ENCODE measurements at places on chromosomes 2 and 18.

- peak; percentile 5 for DNase-seq
Measured at GRCh38 chr18:49206717-49207116, 253.7 kb downstream of the DYM start.

DNA sequence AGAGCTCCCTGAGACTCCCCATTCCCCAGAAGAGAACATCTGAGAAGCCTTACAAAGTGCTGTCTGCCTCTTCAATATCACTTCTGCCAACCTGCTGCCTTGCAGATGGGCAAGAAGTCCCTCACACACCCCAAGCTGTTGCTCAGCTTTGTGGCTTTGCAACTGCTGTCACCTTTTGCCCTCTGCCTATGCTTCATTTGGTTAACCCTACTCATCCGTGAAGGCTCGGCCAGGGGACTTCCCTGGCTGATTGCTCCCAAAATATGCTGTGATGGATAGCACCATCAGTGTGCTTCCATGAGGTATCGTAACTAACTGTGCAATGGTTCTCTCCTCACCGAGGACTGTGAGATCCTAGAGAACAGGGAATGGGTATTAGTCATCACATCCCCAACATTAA lies 88.9 kb upstream of the CYP1B1 start:
- DNase-seq: no peak

GRCh38 chr2:168244318-168244717 lies 3.1 kb downstream of the STK39 start:
- no peak for DNase-seq

DNA sequence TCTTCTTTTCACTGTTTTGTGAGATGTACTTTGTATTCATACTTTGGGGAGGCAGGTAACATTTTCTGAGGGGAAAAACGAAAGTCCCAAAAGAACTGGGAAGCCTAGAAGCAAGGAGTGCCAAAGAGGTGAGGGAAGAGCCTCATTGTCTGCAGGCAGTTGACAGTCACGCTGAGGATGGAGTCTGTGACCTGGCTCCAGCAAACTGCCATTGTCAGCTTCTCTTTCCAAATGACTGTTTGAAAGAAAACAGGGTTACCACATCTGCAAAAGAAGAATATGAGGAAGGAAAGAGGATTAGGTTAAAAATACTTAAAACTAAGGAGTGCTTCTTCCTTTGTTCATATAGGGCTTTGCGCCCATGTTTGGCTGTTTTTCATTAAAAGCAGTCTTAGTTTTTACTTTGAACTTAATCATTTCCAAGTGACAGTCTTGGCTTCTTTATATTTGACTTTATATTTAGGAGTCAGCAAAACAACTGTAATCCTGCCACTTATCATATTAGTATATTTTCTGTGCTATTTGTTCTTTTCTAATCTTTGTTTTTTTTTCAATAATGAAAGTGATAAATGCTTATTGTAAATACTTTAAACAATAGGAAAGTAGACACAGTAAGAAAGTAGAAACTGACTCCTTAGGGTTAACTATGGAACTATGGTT lies 35.0 kb downstream of the CERS6 start:
- peak; percentile 65 for DNase-seq

DNA sequence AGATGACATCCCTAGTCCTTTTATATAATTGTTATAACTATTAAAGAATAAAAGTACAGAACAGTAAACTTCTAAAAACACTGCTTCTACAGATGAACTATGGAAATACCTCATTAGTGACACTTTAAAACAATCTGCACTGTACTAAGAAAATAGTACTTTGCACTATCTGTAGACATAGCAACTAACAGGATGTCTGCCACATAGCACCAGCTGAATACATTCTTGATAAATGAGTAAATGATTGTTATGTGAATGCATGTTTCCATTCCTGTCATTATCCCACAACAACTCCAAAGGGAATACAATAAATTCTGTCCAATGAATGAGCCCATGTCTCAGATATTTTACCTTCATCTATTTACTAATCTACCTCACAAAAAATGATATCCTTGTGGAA lies 115.3 kb upstream of the SLC35G4 start:
- no peak for DNase-seq

DNA sequence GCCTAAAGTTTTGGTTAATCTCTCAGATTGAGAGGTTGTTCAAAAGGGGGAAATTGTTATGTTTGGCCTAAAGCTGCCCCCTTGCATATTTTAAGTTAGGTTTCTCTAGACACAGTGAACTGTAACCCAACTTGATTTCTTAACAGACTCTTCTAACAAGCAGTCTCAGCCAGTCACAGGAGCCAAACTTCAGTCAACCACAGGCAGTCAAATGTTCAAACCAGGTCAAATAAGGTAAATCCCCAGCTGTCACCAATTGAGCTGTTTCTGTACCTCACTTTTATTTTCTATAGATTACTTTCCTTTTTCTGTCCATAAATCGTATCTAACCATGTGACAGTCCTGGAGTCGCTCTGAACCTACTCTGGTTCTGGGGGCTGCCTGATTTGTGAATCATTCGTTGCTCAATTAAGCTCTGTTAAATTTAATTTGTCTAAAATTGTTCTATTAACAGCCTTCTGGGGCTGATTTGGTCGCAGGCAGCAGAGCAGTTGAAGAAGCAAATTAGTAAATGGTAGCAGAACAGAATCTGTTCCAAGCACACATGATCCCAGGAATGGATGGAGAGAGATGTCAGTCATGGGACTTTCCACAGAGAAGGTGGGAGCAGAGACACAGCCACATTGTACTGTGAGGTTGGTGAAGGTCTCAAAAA lies 16.4 kb upstream of the NFU1 start:
- DNase-seq: no peak

DNA sequence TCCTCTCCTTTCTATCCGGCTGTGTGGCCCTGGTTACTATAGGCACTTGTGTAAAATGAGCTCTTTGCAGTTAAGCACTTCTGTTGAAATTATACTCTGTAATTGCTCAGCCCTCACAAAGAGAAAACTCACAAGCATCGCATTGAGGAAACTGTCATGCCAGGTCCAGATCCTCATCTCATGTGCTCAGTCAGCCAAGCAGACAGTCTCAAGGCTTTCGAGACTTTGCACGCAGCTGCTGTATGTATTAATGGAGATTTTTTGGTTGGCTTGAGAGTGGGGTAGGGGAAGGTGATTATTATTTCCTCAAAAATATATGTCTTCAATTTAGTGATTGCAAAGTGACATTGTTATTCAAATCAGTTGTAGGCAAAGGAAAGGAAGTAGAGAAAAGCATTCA lies 33.0 kb upstream of the PHLPP1 start:
- DNase-seq: no peak

DNA sequence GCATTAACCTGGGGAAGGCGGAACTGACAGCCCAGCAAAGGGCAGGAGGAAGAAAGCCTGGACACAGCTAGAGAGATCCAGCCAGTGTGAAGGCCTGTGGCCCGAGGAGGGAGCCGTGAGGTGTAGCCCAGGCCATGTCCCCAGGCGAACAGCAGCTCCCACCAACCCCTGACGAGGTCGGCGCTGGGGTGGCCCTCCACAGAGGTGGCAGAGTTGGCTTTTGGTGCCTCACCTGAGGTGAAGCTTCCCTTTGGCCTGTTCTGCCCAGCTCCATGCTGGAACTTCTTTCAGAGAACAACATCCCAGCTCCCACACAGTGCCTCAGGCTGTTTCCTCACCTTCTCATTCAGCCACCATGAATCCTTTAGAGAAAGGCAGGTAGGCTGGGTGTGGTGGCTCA lies 13.3 kb downstream of the TMEM177 start:
- no peak for DNase-seq

DNA sequence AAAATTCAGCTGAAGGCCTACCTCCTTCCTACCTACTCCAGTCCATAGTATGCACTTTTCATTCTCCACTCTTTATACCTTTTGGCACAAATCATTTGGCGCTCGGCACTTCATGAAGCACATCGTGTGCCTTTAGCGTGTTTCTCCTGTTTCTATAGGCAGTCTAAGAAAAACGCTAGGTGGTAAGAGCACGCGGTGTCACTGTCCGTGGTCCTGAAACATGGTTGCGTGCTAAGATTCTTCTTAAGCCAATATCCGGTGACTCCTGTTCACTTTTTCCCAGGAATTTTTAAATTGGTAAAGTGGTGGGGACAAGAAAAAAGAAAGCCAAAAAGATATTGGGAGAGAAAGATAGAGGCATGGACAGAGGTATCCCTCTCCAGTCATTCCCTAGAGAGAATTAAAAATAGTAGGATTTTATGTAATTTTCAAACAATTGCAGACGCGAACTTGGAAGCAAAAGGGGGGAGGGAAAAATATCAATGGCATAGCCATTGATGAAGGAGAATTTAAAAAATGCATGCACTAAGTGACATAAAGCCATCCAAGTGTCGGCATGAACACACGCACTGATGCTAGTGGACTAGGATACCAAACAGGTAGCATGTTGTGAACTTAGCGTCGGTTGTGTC lies 1.4 kb upstream of the CTNNA2 start:
- DNase-seq: peak; percentile 64

DNA sequence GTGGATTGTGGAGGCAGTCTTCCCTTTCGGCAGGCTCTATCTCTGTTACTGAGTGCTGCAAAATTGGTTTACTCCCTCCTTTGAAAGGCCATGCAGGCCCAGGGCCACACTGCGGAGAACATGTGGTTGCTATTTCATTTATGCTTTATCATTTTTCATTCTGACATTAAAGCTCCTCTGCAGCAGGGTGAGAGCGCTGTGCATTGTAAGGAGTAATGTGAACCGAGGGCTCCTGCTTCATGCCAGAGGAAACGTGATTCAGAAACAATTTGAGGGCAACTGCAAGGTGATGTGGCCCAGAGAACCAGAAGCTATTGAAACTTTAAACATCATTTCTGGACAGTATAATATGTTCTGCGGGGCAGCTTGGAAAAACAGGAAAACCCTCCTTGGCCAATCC lies 341.6 kb upstream of the NT5C1B start:
- no peak for DNase-seq

GRCh38 chr2:43724728-43725526 lies 48.7 kb upstream of the C1GALT1C1L start:
- DNase-seq: no peak

DNA sequence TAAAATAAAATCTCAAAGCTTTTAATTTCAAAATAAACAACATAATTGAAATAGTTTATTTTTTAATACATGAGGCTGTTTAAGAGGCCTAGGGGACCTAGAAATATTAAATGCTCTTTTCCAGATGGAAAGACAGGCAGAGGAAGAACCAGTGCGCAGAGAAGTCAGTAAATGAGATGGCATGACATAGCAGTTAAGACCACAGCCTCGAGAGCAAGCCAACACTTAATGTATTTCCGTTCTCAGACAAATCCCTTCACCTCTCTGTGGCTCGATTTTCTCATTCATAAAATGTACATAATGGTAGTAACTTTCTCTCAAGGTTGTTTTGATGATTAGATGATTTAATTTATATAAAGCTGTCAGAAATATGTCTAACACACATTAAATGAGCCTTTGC lies 405.1 kb upstream of the CWC22 start:
- no peak for DNase-seq

- DNase-seq: no peak
Measured at GRCh38 chr2:196000551-196000950, 68.1 kb downstream of the DNAH7 start.

GRCh38 chr2:218710334-218710686 lies 325 bp upstream of the TTLL4 start:
- DNase-seq: no peak

DNA sequence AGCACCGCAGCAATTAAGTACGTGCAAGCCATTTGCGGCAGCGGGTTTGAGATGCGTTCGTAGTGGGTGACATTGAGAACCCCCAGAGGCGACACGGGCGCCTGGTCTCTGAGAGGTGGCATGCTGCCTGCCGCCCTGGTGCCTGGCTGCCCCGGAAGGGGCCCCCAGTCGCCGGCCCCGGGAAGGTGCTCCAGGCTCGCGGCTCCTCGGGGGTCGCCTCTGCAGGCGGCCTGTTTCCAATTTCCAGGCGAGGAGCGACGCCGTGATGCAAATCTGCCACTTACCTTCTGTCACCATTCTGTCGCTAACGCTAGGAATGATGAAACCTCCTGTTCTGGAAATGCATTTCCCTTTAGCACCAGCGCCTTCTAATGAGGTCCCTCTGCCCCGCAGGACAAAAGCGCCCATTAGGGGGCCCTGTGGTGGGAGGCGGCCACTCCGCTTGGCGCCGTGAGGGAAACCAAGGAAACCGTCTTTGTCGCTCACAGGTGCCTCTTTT lies 13.0 kb downstream of the KIF5C start:
- DNase-seq: no peak

GRCh38 chr2:136444323-136444722 lies 321.0 kb upstream of the THSD7B start:
- no peak for DNase-seq

- DNase-seq: no peak
Measured at GRCh38 chr2:55775828-55776227, 82.2 kb upstream of the PNPT1 start.

- DNase-seq: no peak
Measured at GRCh38 chr2:143263066-143263625, 133.9 kb downstream of the ARHGAP15 start.

DNA sequence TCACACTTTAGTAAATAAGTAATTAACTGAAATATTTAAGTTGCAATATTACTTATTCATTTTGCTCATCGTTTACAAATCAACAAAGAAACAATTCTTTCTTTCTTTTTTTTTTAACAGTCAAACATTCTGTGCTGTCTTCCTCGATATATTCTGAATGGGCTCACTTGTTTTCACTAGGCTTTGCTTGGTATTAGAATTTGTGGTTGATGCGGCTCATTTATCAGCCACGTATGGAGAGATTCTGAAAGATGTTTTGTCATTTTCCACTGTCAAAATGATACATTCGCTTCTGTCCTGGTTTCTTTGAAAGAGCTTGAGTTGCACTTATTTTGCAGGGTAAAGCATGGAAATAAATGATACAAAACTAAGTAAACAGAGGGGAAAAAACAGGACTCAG lies 323.7 kb downstream of the LRRTM1 start:
- DNase-seq: no peak

GRCh38 chr2:95057535-95058370 lies 32.2 kb downstream of the MAL start:
- DNase-seq: no peak

DNA sequence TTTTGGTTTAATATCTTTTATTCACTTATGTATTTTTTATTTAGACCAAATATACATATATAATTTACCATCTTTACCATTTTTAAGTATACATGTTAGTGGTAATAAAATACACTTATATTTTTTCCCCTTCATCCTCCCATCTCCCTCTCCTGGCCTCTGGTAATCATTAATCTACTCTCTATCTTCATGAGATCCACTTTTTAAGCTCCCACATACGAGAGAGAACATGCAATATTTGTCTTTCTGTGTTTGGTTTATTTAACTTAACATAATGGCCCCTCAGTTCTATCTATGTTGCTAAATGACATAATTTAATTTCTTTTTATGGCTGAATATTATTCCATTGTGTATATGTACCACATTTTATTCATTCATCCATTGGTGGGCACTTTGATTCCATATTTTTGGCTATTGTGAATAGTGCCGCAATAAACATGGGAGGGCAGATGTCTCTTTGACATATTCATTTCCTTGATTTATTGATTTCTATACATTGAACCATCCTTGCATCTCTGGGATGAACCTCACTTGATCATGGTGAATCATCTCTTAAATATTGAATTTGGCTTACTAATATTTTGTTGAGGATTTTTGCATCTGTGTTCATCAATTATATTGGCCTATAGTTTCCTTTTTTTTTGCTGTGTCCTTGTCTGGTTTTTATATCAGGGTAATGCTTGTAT lies 41.5 kb upstream of the MEP1B start:
- DNase-seq: no peak

- DNase-seq: no peak
Measured at GRCh38 chr18:67359873-67360838, 156.4 kb downstream of the DSEL start.

All from Kasumi-1 (cell line).